MG63 (cell line): ENCODE measurements at places on chromosomes 5 and 9.

DNA sequence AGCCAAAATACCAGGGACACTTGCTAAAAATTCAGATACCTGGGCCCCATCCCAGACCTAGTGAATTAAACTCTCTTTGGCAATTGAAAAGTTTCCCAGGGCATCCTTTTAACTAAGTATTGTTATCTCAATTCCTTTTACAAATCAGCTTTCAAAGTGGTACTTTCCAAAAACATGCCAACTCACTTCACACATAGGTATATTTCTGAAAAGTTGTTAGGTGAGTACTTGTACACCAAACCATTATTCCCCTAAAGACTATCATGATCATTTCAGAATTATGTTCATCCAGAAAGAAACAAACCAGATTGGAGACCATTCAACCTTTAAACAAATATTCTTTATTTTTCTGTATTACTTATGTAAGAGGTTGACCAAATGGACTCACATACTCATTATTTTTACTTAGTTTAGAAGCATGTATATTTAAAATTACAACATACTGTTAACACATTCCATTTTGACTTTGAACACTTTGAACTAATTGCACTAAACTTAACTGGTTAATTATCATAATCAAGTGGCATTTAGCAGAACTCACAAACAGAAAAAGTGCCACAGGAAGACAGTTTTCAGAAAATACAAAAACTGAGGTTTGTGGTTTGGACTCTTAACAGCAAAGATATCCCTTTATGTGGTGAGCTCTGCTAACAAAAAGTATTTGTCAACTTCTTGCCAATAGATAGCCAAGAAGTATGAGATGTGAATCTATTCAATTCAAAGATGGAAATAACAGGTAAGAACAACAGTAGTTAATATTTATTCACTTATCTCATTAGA is 40.7 kb downstream of the KIAA0825 start:
- DNase-seq = no peak

DNA sequence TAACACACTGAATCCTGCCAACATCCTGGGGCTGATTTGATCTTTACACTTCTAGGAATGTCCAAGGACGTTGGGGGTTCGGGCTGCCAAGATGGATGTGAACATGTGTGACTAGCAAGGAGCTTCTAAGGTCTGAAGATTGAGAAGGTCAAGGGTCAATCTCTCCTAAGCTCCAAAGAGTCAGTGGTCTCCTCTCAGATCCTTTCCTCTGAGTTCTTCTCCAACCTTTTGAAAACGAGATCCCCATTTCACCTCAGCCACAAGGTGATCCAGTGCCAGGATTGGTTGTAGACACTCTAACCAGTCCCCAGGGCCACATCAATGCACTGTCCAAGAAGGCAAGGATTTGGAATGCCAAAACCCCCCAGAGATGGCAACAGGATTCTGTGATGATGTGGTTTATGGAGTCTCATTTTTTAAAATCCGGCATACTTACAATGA is 266.8 kb downstream of the NDUFS4 start:
- no peak for DNase-seq

GRCh38 chr9:12735665-12736064 is 39.2 kb upstream of the LURAP1L start:
- no peak for DNase-seq

- DNase-seq = peak; percentile 60
These were observed 92.3 kb downstream of the HSD17B3 start for GRCh38 chr9:96209407-96210271.

DNA sequence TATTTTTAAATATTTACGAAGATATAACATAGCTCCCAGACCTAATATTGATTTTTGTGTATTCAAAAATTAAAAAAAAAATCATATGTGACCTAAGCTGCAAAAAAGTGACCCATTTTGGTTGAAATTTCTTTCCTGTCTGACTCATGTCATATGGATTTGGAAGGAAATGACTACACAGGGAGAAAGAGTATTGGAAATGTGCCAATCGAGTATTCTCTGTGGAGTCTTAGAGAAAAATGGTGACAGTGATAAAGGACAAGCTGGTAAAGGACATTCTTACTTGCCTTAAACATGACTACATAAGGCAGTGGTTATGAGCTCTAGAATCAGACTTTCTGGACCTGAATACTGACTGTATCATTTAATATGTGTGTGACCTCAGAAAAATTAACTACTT is 262.9 kb upstream of the PTPRD start:
- DNase-seq = no peak

GRCh38 chr9:2040828-2041227 is 25.7 kb downstream of the SMARCA2 start:
- DNase-seq = no peak

GRCh38 chr5:79456400-79456799 is 57.5 kb downstream of the HOMER1 start:
- no peak for DNase-seq

DNA sequence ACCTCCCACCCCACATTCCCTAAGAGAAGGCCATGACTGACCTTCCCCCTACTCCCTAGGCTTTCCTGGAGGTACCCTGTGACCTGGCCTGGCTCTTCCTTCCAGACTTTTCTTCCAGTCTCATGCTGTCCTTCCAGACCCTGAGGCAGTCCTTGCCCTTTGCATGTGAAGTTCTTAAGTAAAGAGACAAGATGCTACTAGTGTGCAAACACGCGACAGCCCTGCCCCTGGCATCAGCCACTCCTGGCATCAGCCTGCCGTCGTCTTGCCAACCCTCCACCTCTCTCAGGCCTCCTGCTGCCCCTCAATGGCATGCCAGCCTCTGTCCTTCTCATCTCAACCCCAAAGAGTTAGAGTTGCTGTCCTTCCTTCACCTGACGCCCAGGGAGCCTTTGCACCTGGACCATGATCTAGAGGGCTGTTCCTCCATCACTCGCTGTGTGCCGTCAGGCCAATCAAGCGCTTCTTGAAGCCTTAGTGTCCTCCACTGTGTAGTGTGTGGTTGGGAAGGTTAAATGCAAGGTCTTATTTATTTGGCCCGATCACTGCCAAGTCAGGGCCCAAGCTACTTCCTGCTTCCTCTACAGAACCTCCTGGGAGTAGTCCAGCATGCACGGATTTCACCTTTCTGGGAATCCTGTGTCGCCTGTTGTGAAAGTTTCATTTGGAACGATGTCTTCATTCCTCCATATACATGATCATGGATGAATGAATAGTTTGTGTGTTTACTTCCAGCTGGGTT is 61.9 kb downstream of the WWC1 start:
- peak; percentile 55 for DNase-seq

DNA sequence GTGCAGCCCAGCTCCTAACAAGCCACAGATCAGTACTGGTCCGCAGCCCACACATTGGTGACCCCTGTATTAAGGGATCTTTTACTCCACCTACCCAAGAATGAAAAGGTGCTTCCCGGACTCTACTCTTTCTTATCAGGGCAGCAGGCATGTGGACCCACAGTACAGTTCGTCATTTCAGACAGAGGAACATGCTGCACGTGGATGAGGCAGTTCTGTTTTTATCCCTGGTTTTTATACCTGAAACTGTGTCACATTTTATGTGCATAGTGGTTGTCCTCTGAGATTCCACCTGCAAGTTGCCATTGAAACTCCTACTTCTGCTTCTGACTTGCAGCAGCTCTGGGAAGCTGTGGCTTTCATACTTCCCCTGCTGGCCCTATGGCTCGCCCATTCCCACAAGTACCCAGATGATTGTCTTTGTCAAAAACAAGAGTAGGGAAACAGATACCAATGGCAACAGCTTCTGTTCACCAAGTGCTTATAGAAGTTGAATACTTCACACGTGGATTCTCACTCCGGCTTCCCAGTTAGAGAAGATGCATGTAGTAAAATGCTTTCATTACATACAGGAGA is 208.0 kb downstream of the TRIO start:
- no peak for DNase-seq

DNA sequence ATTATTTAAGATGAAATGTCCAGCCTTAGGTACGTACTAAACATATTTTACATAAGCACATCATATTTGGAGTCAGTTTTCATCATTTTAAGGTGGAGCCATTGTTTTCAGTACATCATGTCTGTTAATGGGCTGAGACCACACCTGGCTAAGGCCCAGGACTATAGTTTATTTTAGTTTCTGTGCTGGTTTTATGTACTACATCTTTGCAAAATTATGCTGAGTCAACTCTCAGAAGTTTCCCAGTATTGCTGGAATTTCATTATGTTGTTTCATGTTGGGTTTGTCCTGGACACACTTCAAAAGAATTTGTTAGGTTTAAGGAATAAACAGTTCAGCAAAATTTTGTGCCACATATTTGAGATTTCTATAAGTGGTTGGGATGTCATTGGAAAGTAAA is 171.2 kb downstream of the CCDC171 start:
- DNase-seq = peak; percentile 92

DNA sequence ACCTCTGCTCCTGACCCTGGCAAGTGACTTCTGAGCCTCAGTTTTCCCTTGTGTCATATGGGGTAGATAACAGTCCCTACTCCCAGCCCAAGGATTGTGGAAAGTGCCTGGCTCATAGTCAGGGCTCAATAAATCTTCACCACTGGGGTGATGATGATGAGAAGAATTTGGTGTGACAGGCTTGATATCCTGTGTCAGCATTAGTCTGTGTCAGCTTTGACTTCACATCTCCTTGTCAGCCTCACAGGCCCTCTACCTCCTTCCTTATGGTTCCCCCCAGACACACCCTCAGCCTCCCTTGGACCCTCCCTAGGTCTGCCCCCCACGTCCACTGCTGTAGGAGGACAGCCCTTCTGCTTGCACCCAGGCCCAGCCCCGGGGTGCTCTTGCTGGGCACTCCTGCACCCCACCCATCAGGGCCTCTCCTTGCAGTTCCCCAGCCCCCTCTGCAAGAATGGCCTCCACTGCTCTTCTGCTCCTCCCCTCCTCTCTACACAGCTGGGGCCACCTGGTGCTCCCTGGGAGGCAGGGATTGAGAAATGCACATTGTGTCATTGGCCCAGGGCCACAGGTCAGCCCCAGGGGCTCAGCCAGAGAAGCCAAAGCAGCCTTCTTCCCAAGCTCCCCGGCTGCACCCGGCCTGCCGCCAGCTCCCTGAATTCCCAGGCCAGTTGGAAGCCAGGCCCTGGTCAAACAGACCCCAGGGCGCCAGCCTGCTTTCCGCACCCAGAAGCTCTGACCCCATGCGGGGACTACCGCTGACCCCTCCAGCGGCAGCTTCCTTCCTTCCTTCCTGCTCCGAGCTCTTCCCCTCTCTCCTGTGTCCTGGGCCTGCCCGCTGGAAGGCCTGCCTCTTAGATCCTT is 7.7 kb downstream of the FGFR4 start:
- DNase-seq = peak; percentile 99

DNA sequence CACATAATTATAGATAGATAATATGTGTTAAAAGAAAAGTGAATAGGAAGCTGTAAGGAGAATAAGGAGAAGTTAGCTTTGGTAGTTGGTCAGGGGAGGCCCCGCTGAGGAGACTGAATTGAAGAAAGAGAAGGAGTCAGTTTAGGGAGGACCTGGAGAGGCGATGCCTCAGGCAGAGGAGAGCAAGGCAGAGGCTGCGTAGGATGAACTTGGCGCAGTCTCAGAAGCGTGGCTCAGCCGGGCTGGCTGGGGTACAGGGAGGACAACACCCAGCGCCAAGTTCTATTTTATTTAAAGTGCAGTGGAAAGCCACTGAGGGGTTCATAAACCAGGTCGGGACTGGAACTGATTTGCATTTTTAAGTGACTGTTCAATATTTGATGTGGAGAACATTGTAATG is 68.5 kb downstream of the PTCD2 start:
- DNase-seq = peak; percentile 93

DNA sequence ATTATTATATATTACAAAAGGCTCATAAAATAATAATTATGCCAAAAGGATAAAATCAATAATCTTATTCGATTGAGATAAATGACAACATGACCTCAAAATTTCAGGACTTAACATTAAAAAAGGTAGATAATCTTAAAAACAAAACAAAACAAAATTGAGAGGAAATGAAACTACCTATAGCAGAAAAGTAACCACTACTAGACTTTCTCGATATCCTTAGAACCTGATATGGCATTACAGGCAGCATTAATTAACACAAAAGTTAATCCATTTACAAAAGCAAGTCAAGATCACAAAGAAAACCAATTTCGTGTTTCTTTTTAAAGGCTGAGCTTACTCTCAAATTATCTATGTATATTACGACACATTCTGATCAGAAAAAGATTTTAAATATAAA is 29.9 kb downstream of the TMEM161B start:
- no peak for DNase-seq

GRCh38 chr5:51242456-51242855 is 140.8 kb upstream of the ISL1 start:
- DNase-seq = peak; percentile 1

DNA sequence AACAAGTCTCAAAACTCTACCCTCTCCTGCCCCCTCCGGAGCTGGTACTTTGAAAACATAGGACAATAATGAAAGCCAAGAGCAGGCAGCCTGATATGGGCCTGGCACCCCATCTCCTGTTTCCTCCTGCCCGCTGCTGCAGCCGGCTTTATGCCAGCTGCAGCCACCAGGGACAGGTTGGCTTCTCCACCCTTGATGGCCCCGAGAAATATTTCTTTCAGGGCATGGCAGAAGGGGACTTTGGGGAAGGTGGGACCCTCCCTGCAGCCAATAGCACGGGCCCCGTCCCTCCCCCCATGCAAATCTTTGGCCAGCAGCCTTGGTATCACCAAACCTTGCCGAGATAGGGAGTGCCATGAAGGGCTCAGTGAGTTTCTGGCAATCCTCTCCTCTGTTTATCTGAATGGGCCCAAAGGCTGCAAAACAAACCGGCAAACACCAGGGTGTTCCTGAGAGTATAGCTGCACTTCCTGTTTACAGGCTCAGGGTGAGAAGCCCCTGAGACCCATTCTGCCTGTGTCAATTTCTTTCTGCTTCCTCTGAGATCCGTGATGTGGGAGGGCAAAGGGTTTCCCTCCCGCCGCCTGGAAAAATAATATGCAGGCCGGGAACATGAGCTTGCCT is 73.4 kb upstream of the BOD1 start:
- DNase-seq = no peak

DNA sequence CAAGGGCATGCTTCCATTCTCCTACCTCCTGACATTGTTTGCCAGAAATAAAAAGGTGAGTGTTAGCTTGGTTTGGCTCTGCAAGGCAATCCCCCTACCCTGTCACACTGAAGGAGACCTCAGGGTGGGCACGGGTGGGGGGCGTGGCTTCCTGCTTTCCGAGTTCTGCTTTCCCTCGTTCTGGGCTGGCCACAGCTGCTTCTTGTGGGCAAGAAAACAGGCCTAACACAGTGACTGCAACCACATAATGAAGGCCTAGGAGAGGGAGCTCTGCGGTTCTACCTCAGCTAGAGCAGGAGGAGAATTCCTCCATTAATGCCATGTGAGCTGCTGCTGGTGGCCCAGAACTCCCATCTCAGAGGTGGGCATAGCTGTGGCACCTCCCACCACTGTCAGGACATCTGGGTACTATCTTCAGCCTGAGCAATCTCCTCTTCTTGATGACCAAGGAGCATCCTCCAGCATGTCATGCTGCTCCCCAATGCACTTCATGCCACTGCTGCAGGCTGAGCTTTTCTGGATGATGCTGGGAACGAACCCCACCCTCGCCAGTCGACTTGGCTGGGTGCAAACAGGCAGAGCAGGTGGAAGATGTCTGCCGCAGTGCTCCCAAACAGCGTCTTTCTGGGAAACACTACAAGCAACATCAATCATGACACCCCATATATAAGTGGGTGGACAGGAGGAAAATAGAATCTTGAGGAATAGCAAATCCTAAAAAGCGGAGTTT is 139.5 kb upstream of the RAPGEF1 start:
- DNase-seq = no peak
